ENCODE measurements at places on chromosomes 7 and 10.

DNA sequence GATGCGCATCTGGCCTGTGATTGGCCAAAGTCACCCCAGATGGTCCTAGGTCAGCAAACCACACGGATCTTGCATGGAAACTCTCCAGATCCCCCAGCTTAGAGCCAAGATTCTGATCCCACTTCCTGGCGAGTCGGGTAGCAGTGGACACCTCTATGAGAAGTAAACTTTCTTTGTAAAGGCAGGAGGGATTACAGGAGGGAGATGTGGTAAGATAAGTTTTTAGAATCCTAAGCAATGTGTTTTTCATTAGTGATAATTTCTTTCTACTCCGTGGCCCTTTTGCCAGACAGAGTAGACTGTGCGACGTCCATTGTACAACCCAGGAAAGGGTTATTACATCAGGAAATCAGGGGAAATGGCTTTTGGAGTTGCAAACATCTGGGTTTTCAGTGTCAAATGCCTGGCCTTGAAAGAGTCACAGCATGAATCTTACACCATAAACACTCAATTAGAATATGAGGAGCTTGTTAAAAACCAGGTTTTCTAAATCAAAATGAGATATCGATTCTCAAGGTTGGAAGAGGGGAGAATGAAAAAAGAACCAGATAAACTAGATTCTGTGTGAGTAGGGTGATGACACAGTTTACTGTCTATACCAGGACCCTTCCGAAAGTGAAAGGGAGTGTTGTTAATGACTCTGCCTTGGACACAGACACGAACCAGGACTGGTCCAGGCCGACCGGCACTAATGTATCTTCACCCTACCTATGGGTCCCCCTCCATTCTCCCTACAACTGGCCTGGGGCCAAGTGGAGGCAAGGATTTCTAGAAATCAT, 61.9 kb upstream of the WAC start:
- DNase-seq: peak; percentile 38

DNA sequence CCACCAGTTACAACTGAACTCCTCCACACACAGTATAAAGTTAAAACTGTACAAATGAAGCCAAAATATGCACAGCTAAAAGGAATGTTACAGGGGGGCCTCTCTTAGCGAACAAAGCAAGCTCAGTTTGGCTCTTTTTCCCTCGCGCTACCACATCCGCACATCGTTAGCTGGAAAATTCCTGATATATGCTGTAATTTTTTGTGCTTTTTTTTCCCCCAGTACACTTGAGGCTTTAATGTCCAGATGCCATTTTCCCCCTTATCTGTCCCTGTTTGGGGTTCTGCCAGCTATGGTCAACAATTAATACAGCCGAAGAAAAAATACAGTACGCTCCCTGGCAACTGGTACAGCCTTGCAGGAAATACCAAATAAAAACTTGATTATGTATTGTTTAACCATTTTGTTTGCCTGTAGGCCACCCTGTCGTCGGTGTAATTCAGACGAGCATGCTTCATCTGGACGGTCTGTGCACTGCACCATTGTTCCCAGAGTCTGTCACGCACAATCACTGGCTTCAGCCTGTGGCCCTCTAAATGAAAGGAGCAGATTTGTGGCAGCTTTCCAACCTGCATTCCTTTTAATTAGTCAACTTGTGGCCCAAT, 108.1 kb upstream of the FAM133B start:
- peak; percentile 97 for DNase-seq

- DNase-seq: peak; percentile 33
Measured at GRCh38 chr7:30510124-30511075, 5.8 kb upstream of the GGCT start.

GRCh38 chr7:36598054-36598674, 126.1 kb downstream of the AOAH start:
- DNase-seq: no peak

DNA sequence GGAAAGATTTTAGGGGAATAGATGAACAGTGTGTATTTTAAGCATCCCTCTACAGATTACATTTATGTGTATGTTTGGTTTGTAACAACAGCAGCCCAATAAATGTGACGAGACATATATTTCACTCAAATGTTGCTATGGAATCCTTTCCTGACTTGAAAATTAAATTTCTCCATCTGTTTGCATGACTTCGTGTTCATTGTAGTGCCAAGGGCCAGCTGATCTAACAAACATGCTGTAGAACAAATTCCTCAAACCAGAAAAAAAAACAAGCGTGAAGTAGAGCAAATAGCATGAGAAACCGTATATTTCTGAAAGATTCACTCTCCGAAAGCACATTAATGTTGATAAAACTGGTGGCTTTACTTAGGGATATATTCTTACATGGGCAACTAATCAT, 87.8 kb downstream of the NRCAM start:
- DNase-seq: no peak

GRCh38 chr7:11650030-11650429, 182.0 kb downstream of the THSD7A start:
- peak; percentile 33 for DNase-seq
